ENCODE measurements at places on chromosomes 6 and 20.

- DNase-seq = no peak
These were observed 100.1 kb upstream of the CCDC28A start for GRCh38 chr6:138673346-138674014.

DNA sequence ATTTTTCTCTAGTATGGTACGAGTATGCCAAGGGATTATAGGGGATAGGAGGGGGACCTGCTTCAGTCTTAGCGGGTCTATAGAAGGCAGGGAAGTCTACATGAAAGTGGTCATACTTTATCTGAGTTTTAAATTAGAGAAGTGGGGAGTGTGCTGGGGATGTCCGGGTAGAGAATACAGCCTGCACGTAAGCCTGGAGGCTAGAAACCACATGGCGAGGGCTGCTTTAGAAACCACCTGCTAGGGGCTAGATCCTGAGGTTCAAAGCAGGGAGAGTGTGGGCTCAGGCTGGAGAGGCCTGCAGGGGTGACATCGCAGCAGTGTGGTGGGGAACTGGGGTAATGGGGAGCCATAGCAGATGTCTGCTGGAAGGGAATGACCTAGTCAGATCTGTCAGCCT, 85.2 kb downstream of the VEGFA start:
- no peak for DNase-seq

- DNase-seq = no peak
These were observed 17.6 kb upstream of the SLC22A3 start for GRCh38 chr6:160330619-160331018.

- DNase-seq = no peak
These were observed 261.8 kb upstream of the QKI start for GRCh38 chr6:163152701-163153100.

- no peak for DNase-seq
These were observed 40.1 kb upstream of the DYNLRB1 start for GRCh38 chr20:34475979-34476736.

- DNase-seq = no peak
These were observed 114.5 kb upstream of the TMEM170B start for GRCh38 chr6:11423072-11423471.

DNA sequence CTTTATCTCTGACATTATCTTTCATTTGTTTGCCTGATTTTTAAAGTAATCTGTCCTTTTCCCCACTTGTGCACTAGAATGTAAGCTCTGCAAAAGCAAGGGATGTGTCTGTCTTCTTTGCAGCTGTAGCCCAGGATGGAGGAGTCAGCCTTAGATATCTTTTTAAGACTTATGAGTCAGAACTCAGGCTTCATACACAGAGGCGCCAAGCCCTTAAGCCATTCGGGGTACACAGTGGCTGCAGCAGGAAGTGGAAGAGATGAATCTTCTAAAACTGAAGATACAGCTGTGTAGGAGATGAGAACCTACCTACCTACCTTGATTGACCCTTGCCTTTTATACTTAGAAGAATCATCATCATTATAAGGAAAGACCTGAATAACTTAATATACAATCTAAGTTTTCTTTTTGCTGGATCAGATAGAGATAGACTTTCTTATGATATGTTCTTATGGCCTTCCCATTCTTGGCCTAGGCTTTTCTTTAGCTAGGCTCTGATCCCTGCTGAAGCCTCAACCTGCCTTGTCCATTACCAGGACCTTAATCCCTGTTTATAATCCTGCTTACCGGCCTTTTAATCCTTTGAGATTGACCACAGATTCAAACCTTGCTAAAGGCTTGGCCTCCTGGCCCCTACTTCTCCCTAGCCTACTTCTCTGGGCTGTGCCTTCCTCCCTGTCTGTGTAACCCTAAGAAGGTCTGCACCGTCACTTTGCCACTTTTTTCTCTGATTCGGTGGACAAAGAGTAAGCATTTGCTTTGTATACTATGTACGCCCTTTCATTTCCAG, 304.5 kb downstream of the PRL start:
- DNase-seq = peak; percentile 2

DNA sequence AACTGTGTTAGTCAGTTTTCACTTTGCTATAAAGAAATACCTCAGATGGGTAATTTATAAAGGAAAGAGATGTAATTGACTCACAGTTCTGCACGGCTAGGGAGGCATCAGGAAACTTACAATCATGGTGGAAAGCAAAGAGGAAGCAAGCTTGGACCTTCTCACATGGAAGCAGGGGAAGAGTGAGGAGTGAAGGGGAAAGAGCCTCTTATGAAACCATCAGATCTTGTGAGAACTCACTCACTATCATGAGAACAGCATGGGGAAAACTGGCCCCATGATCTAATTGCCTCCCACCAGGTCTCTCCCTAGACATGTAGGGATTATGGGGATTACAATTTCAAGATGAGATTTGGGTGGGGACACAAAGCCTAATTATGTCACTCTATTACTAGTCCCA, 41.3 kb upstream of the PLAGL1 start:
- no peak for DNase-seq

DNA sequence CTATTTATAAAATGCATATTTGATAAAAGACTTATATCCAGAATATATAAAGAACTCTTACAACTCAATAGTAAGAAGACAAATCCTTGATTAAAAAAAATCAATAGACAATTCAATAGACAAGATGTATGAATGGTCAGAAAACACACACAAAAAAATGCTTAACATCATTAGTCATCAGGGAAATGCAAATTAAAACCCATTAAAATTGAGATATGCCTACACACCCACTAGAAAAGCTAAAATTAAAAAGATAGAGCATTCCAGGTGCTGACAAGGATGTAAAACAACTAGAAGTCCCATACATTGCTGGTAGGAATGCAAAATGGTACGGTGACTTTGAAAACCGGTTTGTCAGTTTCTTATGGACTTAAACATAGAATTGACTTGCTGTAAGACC, 127.1 kb downstream of the TFAP2B start:
- no peak for DNase-seq

- no peak for DNase-seq
These were observed 45.6 kb downstream of the TOX2 start for GRCh38 chr20:43960231-43960630.

DNA sequence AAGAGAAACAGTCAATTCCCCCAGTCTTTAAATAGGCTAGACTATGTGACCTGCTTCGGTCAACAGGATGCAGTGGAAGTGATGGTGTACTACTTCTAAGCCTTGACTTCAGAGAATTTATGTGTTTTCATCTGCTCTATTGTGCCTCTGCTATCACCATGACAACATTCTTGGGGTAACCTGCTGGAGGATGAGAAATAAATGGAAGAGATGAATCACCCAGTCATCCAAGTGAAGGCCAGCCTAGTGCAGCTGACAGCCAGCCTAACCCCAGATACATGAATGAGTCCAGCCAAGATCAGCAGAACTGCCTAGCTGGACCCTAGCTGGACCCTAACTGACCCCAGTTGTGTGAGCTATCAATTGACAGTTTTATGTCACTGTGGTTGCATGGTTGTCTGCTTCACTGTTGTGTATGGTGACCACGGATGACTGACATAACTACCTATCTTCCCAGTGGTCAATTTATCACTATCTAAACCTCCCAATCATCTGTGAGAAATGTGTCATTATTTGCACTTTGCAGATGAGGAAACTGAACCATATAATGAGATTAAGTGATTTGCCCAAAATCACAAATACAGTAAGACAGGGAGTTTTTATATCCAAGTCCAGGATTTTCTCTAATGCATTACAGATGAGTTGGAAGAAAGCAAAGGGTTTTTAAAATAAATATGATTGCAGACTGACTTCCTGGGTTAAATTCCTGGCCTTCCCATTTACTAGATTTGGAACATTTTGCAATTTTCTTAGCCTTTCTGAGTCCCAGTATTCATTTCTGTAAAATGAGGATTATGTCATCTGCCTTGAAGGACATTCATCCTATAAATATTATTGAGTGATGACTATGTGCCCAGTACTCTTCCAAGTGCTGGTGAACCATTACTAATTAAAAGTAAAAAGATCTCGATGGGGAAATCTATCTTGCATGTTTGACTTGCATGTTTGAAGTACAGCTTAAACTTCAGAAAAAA, 136.4 kb upstream of the PLCB4 start:
- DNase-seq = no peak

- peak; percentile 38 for DNase-seq
These were observed 993 bp upstream of the NCOA7 start for GRCh38 chr6:125789576-125790357.

DNA sequence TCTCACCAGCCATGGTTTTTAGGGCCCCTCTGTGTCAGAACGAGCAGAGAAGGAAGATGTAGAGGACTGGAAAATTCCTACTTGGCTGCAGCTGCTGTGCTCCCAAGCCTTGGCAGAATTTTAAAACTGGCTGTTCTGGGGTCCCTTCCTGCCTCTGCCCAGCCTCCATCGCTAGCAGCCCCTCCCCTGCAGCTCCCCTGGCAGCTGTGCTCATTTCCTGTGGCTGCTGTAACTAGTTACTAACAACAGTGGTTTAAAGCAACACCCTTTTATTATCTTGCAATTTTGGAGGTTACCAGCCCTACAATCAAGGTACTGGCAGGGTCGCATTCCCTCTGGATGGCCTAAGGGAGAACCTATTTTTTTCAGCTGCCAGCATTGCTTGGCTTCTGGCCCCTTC, 3.7 kb upstream of the CST11 start:
- no peak for DNase-seq

DNA sequence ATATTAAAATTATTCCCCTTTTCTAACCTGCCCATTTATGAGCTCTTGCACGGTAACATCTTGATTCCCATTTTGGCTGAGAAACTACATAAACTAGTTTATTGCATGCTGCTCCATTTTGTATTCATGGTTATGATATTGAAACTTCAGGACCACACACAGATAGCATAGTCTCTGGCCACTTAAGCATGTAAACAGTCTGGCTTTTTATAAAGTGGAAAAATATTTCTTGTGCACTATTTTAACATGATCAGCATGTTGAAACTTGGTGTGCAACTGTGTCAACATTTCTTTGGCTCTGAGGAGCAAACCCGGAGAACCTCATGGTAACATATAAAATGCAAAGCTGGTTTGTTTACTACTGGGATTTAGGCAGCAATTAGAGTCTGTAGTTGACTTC, 70.7 kb downstream of the SLX4IP start:
- no peak for DNase-seq

- no peak for DNase-seq
These were observed 19.9 kb downstream of the RIN2 start for GRCh38 chr20:19777981-19778380.

- no peak for DNase-seq
These were observed 78.2 kb downstream of the FRK start for GRCh38 chr6:115982453-115982852.

GRCh38 chr6:25086500-25087091, 150.8 kb upstream of the RIPOR2 start:
- no peak for DNase-seq

DNA sequence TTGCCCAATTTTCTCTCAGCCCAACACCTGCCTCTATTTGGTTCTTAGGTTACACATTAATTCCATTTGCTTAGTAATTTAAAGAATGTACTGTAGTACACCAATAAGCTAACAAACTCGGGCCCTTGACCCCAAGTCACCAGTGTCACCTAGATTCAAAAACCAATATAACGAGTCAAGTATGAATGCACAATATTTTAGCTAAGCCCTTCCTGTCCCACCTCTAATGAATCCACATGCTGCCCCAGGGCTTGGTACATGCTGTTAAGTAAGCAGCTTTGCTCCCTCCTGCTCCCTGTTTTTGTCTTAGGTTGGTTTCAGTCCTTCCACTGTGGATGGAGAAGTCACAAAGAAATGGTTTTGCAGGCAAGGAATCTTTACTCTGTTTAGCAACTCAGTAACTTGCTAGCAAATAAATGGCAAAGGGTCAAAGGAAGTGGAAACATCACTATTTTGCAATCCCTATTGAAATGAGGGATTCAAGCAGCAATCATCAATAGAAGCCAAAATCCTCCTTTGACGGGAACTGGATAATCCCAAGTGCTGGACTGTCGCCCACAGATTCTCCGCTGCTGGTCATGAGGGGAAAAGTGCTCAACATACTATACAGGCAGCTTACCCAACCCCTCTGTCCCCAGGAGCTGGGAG, 5.0 kb upstream of the MPC1 start:
- no peak for DNase-seq

- DNase-seq = no peak
These were observed 191.6 kb downstream of the ADAT2 start for GRCh38 chr6:143258945-143259344.

GRCh38 chr6:159718634-159719033, 8.7 kb upstream of the WTAP start:
- DNase-seq = no peak

DNA sequence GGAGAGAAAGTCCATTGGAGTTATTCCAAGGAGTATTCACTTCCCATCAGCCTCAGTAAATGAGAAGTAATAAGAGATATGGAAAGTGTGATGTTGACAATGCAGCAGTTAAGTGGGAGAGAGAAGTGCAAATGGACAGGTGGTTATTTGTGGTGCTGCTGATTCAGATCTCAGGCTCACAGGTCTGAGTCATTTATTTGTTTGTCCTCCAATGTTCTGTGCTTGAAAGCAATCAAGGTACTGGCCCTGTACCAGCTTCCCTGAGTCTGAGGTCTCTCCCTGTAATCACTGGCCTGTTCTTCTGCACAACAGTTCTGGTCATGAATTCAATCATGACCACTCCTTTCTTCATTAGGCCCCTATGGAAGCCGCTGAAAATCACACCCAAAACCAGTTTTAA, 827.7 kb downstream of the MAFB start:
- DNase-seq = no peak

Measured in stimulated activated CD4-positive, alpha-beta T cell treated with anti-CD3 and anti-CD28 coated beads, Interleukin-2, amount 100 ng/mL, for 48 hours (primary cell).